ENCODE measurements at places on chromosomes 6 and 20. TPM values are rescaled to one million over a fixed set of nuclear protein-coding genes. Genes with fewer than 3 reads are reported as not detected.

The SLC13A3 gene
- total RNA-seq = 1.2 TPM

The RBBP8NL gene
- 1.7 TPM for total RNA-seq

The TNNC2 gene
- not detected for total RNA-seq

The EGFL8 gene
- total RNA-seq = 13.3 TPM

The SNX3 gene
- 123 TPM for total RNA-seq

- H3K27me3 ChIP-seq = no peaks in the 10 kb centered on the region
- no peak overlapping the region for H3K27ac ChIP-seq
- no peaks in the 10 kb centered on the region for H3K36me3 ChIP-seq
- H3K4me1 ChIP-seq = no peaks in the 10 kb centered on the region
- DNase-seq = no peak
Observed at GRCh38 chr20:52676283-52676995, 295.7 kb upstream of the TSHZ2 start.

DNA sequence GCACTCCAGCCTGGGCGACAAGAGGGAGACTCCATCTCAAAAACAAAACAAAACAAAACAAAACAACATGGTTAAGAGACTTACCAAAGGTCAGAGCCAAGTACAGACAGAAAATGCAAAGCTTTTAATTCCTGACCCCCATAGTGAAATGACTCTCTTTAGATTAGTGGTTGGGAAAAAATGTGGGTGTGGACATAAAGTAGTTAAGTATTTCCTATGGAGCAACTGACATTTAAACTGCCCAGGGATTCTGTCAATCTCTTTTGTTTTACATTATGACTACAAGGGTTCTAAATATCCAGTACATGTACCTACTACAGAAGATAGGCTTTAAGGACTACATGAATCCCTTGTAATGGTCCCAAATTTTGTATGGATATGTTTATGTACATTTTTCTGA lies 75.1 kb downstream of the IRAK1BP1 start:
- no peak for DNase-seq
- no peak overlapping the region for H3K27ac ChIP-seq
- H3K4me3 ChIP-seq = no peak overlapping the region

- no peak for DNase-seq
- H3K4me1 ChIP-seq = peaks cover 37% of the 10 kb centered on the region
- H3K27ac ChIP-seq = peak overlapping the region; percentile 63
- no peaks in the 10 kb centered on the region for H3K27me3 ChIP-seq
Observed at GRCh38 chr6:25006565-25007001, 70.8 kb upstream of the RIPOR2 start.

- DNase-seq = no peak
- H3K27me3 ChIP-seq = no peaks in the 10 kb centered on the region
- H3K4me3 ChIP-seq = peak overlapping the region; percentile 77
- H3K36me3 ChIP-seq = no peaks in the 10 kb centered on the region
- H3K27ac ChIP-seq = no peak overlapping the region
Observed at GRCh38 chr6:109091314-109092024, 3.2 kb downstream of the SESN1 start.

DNA sequence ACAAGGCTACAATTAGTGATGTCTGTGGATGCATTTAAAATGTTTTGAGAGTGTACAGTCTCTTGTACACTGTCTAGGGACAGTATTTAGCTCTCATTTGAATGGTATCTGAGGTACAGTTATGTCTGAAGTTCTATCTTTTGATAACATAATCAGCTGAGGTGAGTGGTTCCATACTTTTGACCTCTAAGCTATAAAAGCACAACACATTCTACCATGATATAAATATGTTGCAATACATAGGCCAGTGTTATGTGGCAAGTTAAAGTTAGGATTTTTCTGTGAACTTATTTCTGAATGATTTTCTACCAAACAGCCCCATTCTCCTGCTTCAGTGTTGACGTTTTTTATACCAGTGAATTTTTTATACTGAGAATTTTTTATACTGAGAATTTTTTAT lies 77.6 kb downstream of the AKAP7 start:
- no peaks in the 10 kb centered on the region for H3K4me1 ChIP-seq
- no peak for DNase-seq

GRCh38 chr6:73984571-73985210 lies 288.7 kb downstream of the CD109 start:
- no peak for DNase-seq
- peaks cover 7% of the 10 kb centered on the region for H3K4me1 ChIP-seq
- H3K4me3 ChIP-seq = no peak overlapping the region
- no peaks in the 10 kb centered on the region for H3K36me3 ChIP-seq
- no peak overlapping the region for H3K27ac ChIP-seq
- H3K27me3 ChIP-seq = no peaks in the 10 kb centered on the region

DNA sequence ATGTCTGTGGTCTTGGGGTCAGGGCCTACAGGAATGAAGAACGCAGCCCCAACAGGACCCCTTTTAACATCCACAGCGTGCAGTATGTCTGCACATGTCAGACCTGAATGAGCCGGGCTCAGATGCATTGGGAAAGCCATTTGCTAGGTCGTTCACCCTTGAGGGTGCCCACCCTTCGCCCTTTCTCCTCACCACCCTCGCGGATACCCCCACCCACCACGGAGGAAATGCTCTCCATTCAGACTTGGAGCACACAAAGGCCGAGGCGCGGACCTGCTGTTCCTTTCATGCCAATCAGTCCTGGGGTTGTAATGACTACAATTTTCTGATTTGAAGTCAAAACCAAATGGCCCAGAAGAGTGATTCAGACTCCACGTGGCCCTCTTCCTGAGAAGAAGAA lies 62.7 kb downstream of the EDN3 start:
- no peak overlapping the region for H3K27ac ChIP-seq
- no peak for DNase-seq
- no peaks in the 10 kb centered on the region for H3K4me1 ChIP-seq
- H3K27me3 ChIP-seq = no peaks in the 10 kb centered on the region
- no peak overlapping the region for H3K4me3 ChIP-seq

GRCh38 chr6:117267766-117268534 lies 2.6 kb downstream of the VGLL2 start:
- H3K4me3 ChIP-seq = no peak overlapping the region
- H3K36me3 ChIP-seq = no peaks in the 10 kb centered on the region
- DNase-seq = no peak
- H3K27me3 ChIP-seq = peaks cover 9% of the 10 kb centered on the region
- H3K4me1 ChIP-seq = peaks cover 33% of the 10 kb centered on the region

- H3K4me3 ChIP-seq = no peak overlapping the region
- DNase-seq = no peak
- H3K27ac ChIP-seq = peak overlapping the region; percentile 83
- no peaks in the 10 kb centered on the region for H3K36me3 ChIP-seq
- H3K27me3 ChIP-seq = no peaks in the 10 kb centered on the region
Observed at GRCh38 chr6:43113431-43114260, 37.5 kb downstream of the PTK7 start.

DNA sequence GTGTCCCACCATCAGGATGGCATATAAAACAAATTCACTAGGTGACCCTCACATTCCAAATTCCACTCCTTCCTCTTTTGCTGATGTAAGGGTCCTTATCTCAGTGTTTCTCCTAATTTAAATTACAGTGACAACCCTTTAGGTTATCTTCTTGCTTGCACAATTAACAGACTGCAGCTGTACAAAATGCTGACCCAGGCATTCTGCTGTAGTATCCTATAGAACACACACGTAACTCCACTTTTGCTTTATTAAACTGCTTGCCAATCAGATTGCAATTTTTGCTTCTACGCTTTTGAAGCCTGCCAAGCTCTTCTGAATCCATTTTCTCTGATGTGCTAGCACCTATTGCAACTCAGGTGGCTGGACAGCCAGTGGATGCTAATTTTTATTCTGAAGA lies 950.3 kb downstream of the TFAP2A start:
- DNase-seq = no peak
- no peaks in the 10 kb centered on the region for H3K4me1 ChIP-seq
- H3K27ac ChIP-seq = no peak overlapping the region
- H3K4me3 ChIP-seq = no peak overlapping the region

GRCh38 chr6:131745476-131745875 lies 34.7 kb upstream of the CTAGE9 start:
- H3K4me1 ChIP-seq = no peaks in the 10 kb centered on the region
- no peaks in the 10 kb centered on the region for H3K27me3 ChIP-seq
- DNase-seq = no peak
- H3K36me3 ChIP-seq = no peaks in the 10 kb centered on the region
- no peak overlapping the region for H3K27ac ChIP-seq
